ENCODE measurements at places on chromosomes 1 and 21.

GRCh38 chr1:96481409-96481808 is 240.2 kb upstream of the PTBP2 start:
- DNase-seq: no peak

GRCh38 chr1:165853528-165854075 is 26.2 kb downstream of the UCK2 start:
- no peak for DNase-seq

- no peak for DNase-seq
Measured at GRCh38 chr21:45309069-45309986, 21.6 kb upstream of the POFUT2 start.

GRCh38 chr1:245512181-245512888 is 357.6 kb downstream of the KIF26B start:
- no peak for DNase-seq

DNA sequence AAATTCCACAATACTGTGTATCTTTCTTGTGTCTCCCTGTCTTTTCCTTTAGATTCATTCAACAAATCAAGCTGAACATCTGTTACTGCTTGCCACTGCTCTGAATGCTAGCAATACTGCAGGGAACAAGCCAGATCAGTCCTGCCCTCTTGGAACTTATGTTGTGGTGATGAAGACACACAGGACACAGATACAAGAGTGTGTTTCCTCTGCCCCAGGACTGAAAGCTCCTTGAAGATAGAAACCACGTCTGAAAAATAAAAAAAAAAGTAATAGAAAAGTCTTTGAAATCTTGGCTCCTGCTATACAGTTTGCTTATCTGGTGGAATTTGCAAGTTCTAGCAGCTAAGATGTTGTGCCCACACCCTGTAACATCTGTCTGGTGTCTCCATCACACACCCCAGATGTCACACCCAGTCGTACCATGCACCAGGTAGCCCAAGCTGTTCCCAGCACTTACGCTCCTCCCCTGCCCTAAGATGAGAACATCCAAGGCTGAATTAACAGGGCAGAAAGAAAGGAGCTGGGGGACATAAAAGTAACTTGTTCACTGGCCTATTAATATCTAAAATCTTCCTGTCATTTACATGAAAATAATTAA is 80.2 kb upstream of the GALNT2 start:
- DNase-seq: no peak

- no peak for DNase-seq
Measured at GRCh38 chr1:215475796-215476481, 91.2 kb upstream of the KCTD3 start.

- no peak for DNase-seq
Measured at GRCh38 chr1:34705077-34705476, 49.8 kb upstream of the GJB5 start.

GRCh38 chr1:46246548-46247435 is 771 bp upstream of the RAD54L start:
- DNase-seq: no peak

DNA sequence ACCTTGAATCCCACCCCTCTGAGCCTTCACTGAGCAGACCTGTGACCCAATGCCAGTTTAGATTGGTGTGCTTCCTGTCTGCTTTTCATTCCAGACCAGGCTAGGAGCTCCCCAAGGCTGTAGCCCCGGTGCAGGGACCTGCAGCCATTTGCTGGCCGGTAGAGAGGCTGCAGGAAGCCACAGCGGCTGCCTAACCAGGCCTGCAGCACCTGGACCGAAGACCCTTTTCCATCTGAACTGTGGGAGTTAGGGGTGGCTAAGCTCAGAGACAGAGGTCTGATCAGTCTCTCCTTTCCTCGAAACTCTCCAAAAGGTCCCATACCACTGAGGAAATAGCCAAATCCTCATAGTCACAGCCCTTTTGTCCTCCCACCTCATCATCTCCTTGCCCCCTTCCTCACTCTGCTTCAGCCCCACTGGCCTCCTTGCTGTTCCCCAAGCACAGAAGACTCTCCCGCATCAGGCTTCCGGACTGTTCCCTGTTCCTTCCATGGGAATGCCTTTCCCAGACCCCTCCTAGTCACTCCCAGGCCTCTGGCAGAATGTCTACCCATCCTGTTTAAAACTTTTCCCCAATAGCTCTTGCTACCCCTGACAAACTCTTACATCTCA is 674 bp upstream of the TTC4 start:
- DNase-seq: no peak

DNA sequence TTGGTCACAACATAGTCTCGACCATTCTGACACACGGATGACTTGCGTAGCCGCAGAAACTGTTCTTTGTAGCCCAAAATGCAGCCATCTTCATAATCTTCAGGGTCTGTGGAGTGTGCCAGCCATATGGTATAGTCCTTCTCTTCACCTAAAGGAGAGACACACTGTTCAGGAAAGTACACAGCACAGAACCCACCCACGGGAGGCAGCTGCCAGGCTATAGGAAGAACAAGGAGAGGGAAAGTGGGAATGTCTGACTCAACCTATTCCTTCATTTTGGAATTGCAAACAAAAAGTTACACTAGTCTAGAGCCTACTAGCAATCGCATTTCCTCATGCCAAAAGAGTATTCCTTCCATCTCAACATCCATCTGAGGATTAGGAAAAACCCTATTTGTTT is 16.2 kb upstream of the MYBPHL start:
- DNase-seq: no peak

DNA sequence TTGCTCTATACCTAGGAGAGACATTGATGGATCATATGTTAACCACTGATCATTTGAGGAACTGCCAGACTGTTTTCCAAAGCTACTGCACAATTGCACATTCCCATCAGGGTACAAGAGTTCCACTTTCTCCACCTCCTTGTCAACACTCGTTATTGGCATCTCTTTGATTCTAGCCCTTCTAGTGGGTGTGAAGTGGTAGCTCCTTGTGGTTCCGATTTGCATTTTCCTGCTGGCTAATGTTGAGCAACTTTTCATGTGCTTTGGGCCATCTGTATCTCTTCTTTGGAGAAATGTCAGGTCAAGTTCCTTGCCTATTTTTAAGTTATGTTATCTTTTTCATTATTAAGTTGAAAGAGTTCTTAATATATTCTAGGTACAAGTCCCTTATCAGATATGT is 90.1 kb downstream of the DMRTB1 start:
- no peak for DNase-seq

DNA sequence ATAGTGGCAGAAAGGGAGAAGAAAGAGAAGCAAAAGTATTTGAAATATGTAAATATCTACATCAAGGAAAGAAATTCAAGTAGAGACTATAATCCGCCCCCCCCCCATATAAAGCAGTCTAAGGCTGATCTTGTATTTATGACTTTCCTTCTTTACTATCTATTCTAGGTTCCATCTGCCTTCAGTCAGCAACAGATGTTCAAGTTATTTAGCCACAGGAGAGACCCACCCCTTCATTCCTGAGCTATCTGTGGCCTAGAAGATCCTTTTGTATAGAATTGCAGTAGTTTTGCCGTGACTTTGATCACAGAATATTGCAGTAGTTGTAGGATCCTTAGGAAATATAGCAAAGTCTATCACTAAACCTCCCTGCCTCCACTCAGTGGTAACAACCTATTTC is 10.7 kb upstream of the BSDC1 start:
- no peak for DNase-seq

- DNase-seq: no peak
Measured at GRCh38 chr1:24769656-24770651, 24.7 kb downstream of the CLIC4 start.

- DNase-seq: no peak
Measured at GRCh38 chr1:42170779-42171621, 6.5 kb upstream of the GUCA2A start.

All from stimulated activated CD4-positive, alpha-beta T cell treated with anti-CD3 and anti-CD28 coated beads, Interleukin-15, amount 100 ng/mL, for 1 hour (primary cell).